IMR-90 (cell line): ENCODE measurements at places on chromosomes 5 and 9.

- no peak for DNase-seq
- no peak overlapping the region for H3K4me3 ChIP-seq
- no peaks in the 10 kb centered on the region for H3K27me3 ChIP-seq
- no peaks in the 10 kb centered on the region for H3K36me3 ChIP-seq
- H3K4me1 ChIP-seq, result no peaks in the 10 kb centered on the region
- H3K27ac ChIP-seq, result no peak overlapping the region
Measured at GRCh38 chr9:129283705-129284606, 105.9 kb upstream of the IER5L start.

DNA sequence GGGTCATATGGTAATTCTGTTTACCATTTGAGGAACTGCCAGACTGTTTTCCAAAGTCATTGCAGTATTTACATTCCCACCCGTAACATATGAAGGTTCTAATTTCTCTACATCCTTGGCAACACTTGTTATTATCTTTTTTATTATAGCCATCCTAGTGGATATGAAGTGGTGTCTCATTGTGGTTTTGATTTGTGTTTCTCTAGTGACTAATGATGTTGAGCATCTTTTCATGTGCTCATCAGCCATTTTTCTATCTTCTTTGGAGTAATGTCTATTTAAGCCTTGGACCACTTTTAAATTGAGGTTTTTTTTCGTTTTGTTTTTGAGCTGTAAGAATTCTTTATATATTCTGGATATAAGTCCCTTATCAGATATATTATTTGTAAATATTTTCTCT lies 132.8 kb upstream of the RUSC2 start:
- H3K27me3 ChIP-seq, result no peaks in the 10 kb centered on the region
- H3K4me3 ChIP-seq, result no peak overlapping the region
- H3K27ac ChIP-seq, result no peak overlapping the region
- no peaks in the 10 kb centered on the region for H3K36me3 ChIP-seq

DNA sequence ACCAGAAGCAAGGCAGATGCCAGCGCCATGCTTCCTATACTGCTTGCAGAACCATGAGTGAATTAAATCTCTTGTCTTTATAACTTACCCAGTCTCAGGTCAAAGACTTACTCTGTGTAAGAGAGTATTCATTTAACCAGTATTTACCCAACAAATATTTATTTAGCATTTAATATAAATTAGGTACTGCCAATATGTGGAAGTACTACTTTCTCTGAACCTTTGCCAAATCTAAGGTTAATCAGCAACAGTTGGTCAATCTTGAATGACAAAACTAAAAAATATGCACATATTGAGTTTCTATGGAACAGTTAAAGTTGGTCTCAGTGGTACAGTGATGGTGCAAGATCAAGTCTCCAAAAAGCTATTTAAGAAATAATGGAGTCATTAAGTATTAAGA lies 155.9 kb upstream of the CCNG1 start:
- no peak overlapping the region for H3K27ac ChIP-seq
- no peaks in the 10 kb centered on the region for H3K27me3 ChIP-seq
- H3K4me1 ChIP-seq, result no peaks in the 10 kb centered on the region
- H3K4me3 ChIP-seq, result no peak overlapping the region
- H3K36me3 ChIP-seq, result no peaks in the 10 kb centered on the region

DNA sequence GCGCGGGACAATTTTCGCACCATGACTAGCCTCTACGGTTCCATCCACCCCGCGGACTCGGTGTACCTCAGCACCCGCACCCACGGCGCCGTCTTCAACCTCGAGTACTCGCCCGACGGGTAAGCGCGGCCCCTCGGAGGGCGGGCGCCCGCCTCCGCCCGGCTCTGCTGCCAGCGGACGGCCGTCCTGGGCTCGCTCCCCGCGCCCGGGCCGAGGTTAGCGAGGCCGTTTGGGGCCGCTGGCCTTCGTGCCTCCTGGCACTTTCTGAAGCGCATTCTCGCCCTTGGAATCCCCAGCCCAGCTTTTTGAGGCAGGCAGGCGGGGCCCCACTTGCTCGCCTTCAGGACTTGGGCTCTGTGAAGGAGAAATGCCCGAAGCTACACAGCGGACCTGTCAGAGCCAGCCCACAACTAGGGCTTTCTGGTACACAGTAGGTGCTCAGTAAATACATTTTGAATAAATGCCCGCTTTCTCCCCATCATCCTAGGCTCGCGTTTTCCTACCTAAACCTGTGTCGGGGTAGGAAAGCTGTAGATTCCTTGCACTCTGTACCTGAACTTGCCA lies 772 bp downstream of the DCAF10 start:
- peak; percentile 9 for DNase-seq
- peaks cover 4% of the 10 kb centered on the region for H3K4me1 ChIP-seq
- H3K36me3 ChIP-seq, result peaks cover 2% of the 10 kb centered on the region; the same call in 1 of the 2 replicates
- H3K27me3 ChIP-seq, result no peaks in the 10 kb centered on the region
- H3K27ac ChIP-seq, result peak overlapping the region; percentile 88
